Ecto neural progenitor cell (in vitro differentiated cells): ENCODE measurements at places on chromosomes 11 and 22.
A peak's percentile ranks its signal among the peaks of the same experiment; 100 is the strongest.

DNA sequence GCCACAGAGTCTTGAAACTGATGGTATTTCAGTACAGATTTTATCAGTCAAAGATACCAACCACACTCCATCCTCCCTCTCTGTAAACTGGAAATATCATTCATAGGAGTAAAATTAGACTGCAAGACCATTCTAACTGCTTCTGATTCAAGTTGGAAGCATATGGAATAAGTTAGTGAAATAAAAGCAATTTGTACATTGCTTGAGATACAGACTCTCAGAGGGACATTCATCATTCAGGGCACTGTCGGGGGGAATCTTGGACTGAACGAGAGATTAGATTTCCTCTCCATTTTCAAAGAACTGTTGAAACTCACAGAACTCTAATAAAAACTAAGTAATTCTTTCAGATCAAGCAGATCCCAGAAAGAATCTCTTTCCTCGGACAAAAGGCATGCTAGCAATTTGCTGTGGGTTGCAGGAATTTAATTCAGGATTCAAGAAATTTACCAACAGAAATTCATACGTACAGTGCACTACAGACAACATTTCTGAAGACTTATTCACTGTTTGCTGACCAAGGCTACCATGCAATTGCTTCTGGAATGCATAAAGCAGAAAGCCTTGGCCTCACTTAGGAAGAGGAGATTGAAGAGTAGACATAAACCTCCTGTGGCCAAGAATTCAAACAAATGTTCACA is 34.1 kb downstream of the PAMR1 start:
- no peak for DNase-seq

DNA sequence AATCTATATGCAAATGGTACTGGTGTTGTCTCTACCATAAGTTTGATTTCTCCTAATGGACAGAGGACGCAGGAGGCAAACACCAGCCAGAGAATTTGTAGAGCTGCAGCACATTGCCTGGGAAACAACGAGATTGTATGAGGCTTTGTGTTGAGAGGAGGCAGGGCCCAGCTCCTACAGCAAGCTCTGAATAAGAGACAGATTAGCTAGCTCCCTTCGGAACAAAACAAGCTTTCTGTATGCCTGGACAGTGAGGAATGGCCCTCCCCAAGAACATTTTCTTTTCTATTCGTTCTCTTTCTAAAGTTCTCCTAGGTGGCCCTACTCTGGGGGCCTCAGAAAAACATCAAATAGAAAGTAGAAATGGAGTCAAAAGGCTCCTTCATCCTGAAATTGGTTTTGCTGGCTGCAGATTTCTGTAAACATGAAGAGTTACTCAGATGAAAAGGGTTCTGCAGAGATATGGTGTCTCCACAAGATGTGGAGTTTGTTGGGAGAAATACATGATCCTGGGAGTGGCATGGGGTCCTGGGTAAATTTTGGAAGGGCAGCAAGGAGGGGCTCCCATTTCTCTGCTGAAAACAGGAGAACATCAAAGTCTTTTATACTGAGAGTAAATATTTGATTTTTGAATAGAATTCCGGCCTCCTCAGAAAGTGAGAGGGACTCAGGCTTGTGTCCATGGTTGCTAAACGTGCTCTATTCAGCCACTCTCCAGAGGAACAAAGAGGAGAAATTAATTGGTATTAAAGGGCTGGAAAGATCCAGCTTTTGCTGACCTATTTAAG is 6.8 kb upstream of the HEPACAM start:
- DNase-seq, result no peak

GRCh38 chr11:9838229-9838628 is 174.4 kb downstream of the SWAP70 start:
- no peak for DNase-seq

DNA sequence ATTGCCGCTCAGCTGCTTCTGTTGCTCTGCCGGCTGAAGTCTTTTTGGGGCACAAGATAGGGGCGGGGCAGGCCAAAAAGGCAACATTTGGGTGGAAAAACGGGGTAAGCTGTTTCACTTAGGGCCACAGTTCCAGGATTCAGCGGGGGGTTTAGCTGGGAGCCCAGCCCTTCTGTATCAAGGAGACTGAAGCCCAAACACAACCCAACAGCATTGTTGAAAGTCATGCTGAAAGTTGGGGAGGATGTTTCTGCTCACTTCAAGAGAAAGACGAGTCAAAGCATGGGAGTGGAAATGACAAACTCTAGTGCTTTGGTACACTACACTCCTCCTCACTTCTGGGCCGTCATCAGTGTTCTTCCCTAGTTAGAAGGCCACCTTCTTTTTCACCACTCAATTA is 56.1 kb upstream of the GNAZ start:
- no peak for DNase-seq

- peak; percentile 30 for DNase-seq
Observed at GRCh38 chr11:130585545-130585944, 137.1 kb downstream of the ADAMTS15 start.

DNA sequence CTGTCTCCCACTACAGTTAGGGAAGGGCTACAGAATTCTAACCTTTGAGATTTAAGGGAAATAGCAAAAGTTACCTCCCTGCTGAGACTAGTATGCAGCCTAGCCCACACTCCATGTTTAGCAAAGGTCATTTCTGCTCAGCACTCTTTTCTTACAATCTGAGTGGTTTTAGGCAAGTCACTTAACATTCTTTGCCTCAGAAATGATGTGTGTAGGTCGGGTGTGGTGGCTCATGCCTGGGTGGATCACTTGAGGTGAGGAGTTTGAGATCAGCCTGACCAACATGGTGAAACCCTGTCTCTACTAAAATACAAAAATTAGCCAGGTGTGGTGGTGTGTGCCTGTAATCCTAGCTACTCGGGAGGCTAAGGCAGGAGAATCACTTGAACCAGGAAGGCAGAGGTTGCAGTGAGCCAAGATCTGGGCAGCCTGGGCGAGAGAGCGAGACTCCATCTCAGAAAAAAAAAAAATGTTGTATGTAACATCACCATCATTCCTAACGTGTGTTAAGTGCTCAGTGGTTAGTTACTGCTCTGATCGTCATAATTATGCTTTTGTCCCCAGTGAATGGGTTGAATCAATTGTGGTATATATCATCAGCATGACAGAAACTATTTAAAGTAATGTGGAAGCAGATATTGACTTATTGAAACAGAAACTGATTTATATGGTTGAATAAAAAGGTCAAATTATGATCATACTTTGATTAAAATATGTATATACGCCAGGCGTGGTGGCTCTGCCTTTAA is 55.0 kb downstream of the COPB1 start:
- DNase-seq, result no peak

- DNase-seq, result no peak
Observed at GRCh38 chr11:92775003-92775676, 194.3 kb upstream of the MTNR1B start.

- no peak for DNase-seq
Observed at GRCh38 chr22:24683691-24684090, 80.7 kb downstream of the GGT1 start.

- DNase-seq, result no peak
Observed at GRCh38 chr11:35183326-35183925, 44.5 kb downstream of the CD44 start.

GRCh38 chr11:10846660-10847059 is 11.2 kb downstream of the ZBED5 start:
- DNase-seq, result no peak

- no peak for DNase-seq
Observed at GRCh38 chr11:77110836-77111235, 8.2 kb downstream of the OMP start.

GRCh38 chr11:126375726-126376125 is 20.2 kb downstream of the ST3GAL4 start:
- no peak for DNase-seq

- DNase-seq, result no peak
Observed at GRCh38 chr11:23079382-23079813, 219.1 kb upstream of the CCDC179 start.

DNA sequence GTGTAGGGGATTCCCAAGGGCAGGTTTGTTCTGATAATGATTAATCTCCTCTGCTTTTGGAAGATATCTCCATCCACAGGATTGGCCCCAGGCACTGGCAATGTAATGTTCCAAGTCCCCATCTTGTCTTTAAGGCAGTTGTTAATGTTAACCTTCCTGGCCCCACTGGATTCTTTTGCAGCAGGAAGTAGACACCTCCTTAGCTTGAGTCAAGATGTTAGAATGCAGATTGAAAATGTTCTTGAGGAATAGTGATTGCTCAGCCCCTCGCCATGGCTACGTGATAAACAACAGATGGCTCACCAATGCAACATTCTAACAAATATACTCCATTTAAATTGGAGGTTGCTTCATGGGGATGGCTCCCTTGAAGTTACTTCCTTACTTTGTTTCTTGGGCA is 7.3 kb downstream of the HEPHL1 start:
- no peak for DNase-seq

DNA sequence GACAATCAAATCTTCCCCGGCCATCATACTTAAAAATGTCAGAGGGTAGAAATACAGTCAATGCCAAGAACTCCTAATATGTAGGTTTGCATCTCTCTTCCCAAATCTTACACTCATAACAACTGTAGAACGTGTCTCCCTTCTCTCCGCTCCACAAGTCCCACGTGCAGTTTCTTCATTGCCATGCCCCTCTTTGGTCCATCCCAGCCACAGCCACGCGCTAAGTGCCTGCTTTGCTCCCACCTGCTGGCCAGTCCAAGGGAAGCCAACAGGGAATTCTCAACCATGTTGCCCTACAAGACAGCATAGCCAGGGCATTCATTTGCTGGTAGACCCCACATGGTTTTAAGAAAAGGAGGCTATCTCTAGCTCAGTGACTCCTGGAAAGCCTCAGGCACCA is 420.6 kb upstream of the ISX start:
- DNase-seq, result no peak

- DNase-seq, result no peak
Observed at GRCh38 chr11:73577496-73577917, 20.4 kb downstream of the FAM168A start.

DNA sequence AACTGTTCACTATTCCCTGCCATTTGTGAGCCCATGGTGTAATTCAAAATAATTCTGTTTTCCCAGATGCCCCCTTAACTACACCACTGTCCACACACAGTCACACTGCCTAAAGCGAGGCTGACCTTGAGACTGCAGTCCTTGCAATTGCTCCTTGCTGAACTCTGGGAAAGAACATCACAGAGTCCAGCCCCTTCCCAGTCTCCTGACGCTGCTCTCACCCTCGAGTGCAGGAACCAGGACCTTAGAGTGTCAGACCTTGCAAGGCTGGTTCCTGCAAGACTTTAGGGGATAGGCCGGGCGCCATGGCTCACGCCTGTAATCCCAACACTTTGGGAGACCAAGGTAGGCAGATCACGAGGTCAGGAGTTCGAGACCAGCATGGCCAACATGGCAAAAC is 33.6 kb downstream of the AHNAK start:
- no peak for DNase-seq
